Cerebellar nuclear complex (tissue), 1 donor: ENCODE measurements at places on chromosomes 16 and 17.

DNA sequence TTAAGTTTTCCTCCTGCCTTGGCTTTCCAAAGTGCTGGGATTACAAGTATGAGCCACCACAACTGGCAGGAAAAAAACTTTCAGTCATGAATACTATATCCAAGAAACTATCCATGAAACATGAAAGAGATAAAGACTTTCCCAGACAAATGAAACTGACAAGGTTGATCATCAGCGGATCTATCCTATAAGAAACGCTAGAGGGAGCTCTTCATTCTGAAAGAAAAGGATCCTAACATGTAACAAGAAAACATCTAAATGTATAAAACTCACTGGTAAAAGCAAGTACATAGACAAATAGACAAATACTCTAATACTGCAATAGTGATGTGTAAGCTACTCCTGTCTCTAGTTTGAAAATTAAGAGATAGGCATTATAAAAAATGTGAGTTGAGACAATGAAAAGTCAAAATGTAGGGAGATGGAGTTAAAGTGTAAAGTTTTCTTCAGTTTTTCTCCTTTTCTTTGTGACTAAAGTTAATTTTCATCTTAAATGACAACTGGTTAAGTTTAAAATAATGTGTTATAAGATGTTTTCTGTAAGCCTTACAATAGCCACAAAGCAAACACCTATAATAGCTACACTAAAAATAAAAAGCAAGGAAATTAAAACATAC, 79.6 kb upstream of the TEKT1 start:
- DNase-seq, result no peak

- DNase-seq, result peak; percentile 11
Observed at GRCh38 chr17:69500911-69501429, 86.5 kb downstream of the MAP2K6 start.

GRCh38 chr17:28896884-28897768, at the start of gene FLOT2:
FLOT2 (minus strand) TSS chr17:28897733; CDS start chr17:28897574, 159 bp downstream.
- no peak for DNase-seq

DNA sequence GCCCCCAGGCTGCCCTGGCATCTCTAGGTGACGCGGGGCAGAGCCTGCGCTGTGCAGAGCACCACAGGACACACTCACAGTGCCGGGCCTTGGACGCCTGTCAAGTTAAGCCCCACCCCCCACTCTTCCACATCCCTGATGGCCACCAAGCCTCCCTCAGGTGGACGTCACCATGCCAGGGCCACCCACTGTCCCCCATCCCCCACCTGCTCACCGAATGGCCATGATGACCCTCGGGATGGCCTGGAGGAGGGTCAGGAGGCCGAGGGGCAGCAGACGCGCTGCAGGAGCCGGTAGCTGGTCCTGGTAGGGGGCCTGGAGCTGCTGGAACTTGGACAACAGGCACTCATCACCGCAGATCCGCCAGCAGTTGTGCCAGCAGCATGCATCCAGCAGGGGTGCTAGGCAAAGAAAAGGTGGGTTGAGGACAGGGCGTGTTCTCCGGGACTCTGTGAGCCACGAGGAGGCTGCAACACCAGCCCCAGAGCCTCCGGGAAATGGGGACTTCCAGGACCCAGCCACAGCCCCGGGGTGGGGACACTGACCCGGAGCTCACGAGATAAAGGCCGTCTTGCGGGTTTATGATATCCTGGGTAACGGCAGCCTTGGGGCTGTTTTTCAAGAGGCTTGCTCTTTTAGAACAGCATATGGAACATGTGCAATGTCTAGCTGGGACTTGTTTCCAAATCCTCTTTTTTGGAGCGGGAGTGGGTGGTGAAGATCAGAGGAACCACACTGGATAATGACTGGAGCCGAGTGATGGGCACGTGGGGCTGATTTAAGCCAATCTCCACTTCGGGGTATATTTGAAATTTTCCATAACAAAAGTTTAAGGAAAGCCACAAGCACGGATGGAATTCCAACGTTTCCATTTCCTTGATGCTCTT, 11.4 kb downstream of the C16orf95 start:
- no peak for DNase-seq

DNA sequence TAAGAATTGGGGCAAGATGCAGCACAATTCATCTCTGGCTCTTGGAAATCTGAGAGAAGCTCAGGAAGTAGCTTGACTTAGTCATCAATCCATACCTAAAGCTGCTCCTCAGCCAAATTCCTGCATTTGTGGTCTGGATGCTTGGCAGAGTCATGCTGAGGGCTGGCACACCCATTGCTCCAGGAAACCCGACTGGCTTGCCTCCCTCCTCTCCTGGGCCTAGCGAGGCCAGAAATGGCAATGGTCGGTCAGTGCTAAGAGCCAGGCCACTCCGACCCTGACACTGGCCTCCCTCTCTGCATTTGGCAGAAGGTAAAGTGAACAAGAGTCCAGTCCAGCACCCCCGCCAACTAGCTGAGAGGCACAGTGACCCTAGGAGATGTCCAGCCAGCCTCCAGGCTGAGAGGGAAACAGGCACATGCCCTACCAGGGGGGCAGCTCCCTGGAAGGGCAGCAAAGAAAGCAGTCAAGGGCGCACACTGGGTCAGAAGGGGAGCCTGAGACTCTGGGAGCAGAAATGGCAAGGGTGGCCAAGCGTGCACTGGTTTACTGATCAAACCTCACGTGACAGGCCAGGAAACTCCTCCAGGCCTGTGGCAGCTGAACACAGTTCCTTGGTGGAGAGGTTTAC, 10.0 kb downstream of the POLDIP2 start:
- no peak for DNase-seq

DNA sequence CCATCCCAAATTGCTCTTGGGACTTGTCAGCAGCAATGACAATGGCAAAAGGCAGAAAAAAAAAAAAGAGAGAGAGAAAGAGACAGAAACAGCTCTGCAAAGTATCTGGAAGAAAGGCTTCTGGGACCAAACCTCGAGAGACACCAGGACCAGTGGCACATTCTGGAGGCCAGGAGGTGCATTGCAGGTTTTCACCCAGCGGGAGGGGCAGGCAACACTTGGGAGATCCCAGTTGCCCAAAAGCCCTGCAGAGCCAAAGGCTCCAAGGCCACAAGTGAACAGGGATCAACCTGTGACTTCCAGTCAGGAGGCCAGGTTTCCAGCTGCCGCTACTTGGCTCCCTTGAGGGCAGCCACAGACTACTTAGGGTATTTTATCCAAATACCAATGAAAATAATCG, 110.8 kb upstream of the CDH5 start:
- no peak for DNase-seq

DNA sequence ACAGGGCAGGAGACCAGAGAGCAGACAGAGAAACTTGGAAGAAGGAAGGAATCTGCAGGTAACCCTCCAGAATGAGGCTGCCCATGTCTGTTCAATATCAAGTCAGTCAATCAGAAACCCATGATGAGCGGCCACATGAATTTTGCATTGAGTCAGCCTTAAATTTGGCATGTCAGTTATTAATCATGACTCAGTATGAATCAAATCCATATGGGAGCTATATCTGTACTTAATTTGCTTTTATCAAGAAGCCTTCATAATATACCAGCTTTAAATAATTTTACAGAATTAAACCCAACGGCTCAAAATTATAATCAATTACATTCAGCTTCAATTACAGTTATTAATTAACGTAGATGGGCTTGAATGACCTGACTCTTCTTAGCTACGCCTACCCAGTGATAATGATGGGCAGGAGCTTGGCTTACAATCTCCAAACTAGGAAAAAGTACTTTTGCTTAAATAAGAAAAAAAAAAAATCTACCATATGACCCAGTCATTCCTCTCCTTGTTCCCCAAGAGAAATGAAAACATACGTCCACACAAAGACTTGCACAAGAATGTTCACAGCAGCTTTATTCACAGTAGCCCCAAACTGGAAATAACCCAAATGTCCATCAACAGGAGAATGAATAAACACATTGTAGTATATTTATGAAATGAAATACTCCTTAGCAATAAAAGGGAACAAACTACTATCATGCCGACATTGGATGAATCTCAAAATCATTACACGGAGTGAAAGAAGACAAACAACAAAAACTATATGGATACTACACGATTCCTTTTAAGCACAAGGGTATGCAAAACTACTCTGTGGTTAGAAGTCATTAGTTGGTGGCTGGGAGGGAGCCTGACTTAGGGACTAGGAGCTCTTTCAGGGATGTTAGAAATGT, 48.6 kb downstream of the SLC39A11 start:
- DNase-seq, result no peak

GRCh38 chr17:4032245-4032644, 68.0 kb upstream of the ATP2A3 start:
- DNase-seq, result no peak

DNA sequence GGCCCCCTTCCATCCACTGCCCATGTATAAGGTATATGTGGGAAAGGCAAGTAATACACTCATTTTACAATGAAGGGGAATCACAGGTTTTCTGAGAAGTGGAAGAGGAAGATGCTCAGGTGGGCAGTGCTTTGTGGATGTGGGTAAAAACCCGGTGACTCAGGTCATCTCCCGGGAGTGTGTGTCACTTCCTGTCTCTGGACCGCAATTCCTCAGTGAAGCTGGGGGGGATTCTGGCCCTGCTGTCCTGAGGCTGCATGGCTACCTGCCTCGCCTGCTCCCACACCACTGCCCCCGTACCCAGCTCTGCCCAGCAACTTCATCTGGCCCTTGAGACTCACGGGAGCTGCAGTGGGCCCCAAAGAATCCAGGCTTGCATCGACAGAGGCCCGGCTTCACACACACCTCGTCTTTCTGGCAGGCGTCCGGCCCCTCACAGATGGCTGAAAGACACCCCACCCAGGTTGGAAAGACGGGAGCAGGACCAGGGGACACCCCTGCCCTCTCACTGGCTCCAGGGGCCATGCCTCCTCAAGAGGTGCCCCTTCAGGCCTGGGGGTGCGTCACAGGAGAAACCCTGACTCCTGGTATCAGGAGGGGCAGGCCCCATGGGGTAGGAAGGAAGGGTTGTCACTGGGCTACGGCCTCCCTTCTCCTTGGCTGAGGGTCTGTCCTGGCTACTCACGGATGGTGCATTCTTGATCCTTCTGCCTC, 882 bp downstream of the SCARF1 start:
- no peak for DNase-seq

DNA sequence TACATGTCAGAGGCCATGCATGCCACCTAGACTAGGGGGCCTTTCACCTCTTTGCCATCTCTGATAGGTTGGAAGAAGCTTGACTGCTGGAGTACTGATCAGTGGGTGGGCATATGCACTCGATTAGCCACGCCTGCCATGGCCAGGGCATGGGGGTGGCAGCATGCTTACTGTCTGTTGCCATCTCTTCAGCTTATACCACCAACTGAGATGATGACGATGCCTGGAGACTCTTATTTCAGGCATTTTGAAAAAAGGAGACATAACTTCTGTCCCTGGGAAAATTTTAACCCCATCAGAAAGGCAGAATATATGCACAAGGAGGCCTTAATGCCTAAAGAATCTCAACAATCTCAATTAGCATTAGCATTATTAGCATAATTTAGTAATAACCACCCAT, 60.8 kb downstream of the MSI2 start:
- DNase-seq, result no peak

GRCh38 chr17:40326014-40326831, 17.2 kb downstream of the RARA start:
- no peak for DNase-seq

DNA sequence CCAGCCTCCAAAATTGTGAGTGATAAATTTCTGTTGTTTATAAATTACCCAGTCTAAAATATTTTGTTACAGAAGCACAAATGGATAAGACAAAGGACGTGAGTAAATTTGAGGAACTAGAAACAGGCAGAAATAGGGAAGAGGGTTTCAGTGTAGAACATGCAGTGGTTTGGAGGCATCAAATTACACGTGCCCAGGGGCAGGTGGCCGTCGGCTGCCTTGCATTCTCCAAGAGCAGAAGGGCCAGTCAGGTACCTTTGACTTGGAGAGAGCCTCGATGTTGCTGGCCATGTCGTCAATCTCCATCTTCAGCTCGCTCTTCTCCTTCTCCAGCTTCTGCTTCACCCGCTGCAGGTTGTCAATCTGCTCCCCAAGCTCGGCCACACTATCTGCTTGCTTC, 54.3 kb downstream of the MYH13 start:
- no peak for DNase-seq
